ENCODE measurements at places on chromosomes 2 and 18.

DNA sequence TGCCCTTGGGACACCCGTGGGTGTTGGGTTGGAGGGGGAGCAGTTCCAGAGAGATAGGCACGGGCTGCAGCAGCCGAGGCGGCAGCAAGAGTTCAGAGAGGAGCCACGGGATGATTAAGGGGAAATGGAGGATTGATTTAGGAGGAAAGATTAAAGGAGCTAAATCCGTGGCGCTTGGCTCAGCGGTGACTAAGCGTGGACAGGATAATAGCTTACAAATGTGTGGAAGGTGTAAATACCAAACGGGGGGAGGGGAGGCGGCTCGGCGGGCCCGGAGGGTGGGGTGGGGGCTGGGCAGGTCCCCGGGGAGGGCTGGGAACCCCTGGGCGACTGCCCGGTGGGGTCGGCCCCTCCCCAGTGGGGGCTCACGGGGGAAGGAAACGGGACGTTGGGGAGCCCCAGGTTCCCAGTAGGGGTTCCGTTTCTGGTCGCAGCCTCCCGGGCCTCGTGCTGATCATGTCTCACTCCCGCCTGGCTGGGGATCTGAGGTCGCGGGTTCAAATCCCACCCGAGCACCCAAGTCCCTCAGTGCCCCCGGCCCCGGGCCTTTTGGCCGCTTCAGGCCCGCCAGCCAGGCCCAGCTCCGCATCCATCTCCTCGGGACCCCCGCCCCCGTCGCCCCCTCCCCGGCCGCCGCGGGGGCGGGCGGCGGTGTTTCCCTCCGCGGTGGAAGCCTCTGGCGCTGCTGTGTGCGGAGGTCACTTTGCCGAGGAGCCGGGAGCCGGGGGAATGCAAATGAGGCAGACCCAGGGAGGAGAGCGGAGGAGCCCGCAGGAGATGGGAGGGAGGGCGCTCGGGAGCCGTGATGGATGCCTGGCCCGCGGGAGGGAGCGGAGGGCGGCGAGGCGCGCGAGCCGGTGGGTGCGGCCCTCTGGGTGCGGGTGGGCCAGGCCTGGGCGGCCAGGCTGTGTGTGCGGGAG, 8.1 kb downstream of the ASIC4 start:
- no peak for DNase-seq

DNA sequence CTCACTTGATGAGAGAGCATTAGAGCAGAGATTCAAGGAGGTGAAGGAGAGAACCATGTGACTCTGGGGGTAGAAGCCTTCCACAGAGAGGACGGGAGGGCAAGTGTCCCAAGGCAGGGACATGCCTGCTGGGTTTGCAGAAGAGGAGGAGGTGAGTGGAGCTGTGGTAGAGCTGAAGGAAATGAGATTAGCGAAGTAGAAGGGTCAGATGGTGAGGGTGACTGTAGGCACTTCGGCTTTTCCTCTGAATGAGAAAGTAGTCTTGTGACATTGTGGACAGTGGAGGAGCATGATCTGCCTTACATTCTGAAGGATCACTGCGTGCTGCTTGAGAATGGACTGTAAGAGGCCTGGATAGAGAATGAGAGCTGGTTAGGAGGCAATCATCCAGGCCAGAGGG, 126.0 kb downstream of the NXPH2 start:
- DNase-seq, result no peak

DNA sequence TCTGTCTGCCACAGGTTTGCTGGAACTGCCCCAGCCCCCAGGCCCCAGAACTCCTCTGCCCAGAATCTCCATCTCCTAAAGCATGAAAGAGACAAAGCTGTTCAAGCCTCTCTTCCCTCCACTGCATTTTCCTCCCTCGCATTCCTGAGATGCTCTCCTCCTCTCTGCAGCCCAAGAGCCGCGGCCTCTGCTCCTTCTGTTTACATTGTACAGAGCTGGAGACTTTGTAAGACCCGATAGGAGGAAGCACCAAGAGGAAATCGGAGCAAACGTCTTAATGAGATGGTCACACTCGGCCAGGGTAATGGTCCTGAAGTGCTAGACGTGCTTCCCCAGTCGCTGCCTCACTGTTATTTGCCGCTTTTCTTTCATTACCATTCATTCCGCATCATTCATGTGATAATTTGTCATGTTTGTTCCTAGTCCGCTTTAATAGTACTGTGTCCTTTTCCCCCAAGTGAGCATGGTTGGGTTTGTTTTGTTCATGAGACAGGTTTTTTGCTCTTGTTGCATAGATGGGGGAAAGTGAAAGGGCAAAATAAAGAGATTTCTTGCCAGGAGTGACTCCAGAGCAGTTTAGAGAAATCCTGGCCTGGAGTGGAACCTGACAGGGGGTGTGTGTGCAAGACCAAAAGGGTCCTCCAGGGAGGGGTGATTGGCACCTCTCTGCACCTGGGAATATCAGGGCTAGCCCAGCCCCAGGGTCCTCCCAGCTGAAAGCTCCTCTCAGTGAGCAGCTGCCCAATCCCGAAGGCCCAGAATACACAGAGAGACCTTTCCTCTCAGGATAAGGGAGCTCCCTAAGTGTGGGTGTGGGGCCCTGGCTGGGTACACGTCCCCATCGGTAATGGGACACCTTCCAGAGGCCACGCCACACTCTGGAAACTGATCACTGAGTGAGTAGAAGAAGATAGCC, 44.9 kb upstream of the ID2 start:
- no peak for DNase-seq

DNA sequence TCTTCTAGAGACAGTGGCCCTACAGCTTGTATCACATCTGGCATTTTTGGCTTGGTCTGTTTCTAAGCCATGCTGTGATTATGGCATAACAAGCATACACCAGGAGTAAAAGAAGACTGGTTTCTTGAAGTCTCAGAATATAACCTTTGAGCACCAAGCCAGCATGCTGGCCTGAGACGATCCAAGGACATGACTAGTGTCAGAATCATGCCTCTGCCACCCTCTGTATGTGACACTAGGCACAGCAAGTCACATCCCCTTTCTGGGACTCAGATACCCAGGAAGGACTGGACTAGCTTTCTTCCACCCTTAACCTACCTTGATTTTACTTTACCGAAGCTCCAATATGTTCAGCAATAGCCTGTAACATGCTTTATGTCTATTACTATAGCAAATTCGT, 345.5 kb downstream of the SETBP1 start:
- no peak for DNase-seq

GRCh38 chr18:22556222-22557167, 138.8 kb upstream of the CTAGE1 start:
- no peak for DNase-seq

GRCh38 chr2:3613524-3613905, 18.6 kb downstream of the COLEC11 start:
- no peak for DNase-seq

GRCh38 chr2:23934259-23934658, 6.0 kb upstream of the UBXN2A start:
- DNase-seq, result no peak

Measured in omental fat pad (tissue), 4 donors.